ENCODE measurements at places on chromosomes 7 and 10.

GRCh38 chr7:4998244-4998643 lies 39.3 kb upstream of the MMD2 start:
- no peak for DNase-seq

GRCh38 chr10:110699859-110700468 lies 55.8 kb downstream of the RBM20 start:
- DNase-seq, result no peak

DNA sequence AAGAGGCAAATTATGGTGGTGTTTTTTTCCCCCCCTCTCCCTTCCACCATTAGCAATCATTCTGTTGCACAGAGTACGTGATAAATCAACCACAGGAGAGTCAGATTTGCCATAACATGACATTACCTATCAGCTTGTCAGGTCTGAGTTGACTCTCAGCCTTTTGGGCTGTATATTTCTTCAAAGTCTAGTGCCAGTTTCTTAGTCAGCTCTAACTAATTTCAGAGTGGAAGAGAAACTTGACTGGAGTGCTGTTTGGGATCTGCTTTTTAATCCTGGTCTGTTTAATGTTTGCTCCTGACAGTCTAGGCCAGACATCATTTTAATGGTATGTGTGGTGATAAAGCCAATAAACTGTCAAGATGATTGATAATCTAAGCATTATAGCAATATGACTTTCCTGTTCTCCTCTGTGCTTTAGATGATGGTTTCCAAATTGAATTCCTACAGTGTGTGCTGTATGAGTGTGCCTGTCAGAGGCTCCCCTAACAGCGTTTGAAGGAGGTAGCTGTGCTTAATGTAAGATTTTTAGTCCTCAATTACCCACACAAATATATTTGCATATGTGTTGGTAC lies 76.9 kb downstream of the LRMDA start:
- peak; percentile 91 for DNase-seq

DNA sequence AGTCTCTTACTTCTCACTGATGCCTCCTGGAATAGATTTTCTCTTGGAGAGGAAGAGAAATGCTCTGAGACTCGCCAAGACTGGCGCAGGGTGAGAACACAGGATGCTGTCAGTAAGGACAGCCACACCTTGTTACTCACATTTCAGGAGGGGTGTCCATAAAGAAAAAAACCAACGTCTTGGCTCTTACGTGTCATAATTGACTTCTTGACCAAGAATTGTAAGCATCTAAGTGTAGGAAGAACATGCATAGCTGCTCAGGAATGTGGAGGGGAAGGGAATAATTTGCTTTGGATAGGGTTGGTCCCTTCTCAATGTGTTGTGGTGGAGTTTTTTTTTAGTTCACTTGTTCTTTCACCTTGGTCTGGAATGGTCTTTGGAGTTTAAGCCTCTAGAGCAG lies 43.8 kb upstream of the ZNF438 start:
- DNase-seq, result peak; percentile 81

- no peak for DNase-seq
These were observed 339.7 kb downstream of the HGF start for GRCh38 chr7:81430150-81430549.

All from PC-3 (cell line).